ENCODE measurements at places on chromosomes 5 and 9.

- DNase-seq: no peak
Measured at GRCh38 chr5:40716000-40716399, 36.3 kb downstream of the PTGER4 start.

DNA sequence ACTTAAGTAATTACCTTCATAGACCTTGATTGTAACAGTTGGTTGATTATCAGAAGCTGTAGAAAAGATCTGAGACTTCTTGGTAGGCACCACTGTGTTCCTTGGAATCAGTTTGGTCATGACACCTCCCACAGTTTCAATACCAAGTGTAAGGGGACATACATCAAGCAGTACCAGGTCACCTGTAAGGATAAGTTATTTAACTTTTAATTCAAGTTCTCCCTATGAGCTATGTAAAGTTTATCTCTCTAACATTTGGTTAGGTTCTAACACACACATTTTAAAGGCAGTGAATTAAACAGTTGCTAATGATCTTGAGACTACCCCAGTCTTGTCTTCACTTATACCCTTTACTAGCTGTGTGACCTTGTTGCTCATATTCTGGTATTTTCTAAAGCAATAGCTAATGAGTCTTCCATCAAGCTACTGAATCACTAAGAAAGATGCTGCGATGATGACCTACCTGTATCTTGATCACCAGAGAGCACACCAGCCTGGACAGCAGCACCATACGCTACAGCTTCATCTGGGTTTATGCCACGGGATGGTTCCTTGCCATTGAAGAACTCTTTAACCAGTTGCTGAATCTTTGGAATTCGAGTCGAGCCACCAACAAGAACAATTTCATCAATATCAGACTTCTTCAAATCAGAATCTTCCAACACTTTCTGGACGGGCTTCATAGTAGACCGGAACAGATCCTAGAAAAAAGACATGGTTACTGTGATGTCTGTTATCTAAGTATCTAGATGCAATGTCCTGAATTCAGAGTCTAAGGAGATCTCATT is 2.8 kb downstream of the HSPA5 start:
- no peak for DNase-seq

- DNase-seq: no peak
Measured at GRCh38 chr9:96491079-96491879, 41.3 kb downstream of the HABP4 start.

DNA sequence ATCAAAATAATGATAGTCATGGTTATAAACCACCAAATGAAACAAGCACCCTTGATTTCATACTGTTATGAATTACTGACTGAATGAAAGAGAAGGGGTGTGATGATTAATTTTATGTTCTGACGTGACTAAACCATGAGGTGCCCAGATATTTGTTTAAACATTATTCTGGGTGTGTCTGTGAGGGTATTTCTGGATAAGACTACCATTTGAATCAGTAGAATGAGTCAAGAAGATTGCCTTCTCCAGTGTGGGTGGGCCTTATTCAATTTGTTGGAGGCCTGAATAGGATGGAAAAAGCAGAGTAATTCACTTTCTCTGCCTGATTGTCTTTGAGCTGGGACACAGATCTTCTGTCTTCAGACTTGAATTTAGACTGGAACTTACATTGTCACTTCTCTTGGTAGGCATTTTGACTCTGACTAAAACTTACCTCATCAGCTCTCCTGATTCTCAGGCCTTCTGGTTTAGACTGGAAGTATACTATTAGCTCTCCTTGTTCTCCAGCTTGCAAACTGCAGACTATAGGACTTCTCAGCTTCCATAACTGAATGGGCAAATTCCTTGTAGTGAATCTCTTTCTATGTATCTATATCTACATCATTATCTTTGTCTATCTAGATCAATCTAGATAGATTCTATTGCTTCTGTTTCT is 321.9 kb upstream of the TARS1 start:
- DNase-seq: no peak

DNA sequence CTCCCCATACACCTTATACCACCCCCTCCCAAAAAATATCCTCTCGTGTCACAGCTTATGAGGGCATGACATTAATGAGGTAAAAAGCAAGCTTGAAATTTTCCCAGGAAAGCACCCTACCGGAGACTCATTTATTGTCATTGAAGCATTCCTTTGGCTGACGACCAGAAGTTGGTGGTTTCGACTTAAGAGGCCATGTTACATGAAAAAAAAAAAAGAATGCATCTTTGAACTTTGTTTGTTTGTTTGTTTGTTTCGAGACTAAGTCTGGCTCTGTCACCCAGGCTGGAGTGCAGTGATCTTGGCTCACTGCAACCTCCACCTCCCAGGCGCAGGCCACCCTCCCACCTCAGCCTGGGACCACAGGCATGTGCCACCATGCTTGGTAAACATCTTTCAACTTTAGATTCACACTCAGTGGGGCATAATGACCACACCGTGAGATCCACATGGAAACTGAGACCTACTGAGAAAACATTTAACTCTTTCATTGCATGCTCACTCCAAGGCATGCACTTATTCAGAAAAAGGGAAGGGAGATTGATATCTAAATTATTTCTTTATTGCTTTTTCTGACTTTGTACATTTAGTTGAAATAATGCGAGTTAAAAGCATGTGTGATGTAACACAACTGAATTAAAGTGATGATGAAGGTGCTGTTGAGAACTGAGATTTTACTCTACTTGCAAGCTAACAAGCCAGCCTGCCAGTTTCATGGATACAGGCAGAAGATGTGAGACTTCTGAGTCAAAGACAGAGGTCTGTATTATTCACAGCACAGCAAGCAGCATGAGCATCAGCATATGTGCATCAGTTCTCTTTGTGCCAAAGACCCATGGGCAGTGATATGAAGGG is 5.1 kb upstream of the RAB14 start:
- DNase-seq: no peak

DNA sequence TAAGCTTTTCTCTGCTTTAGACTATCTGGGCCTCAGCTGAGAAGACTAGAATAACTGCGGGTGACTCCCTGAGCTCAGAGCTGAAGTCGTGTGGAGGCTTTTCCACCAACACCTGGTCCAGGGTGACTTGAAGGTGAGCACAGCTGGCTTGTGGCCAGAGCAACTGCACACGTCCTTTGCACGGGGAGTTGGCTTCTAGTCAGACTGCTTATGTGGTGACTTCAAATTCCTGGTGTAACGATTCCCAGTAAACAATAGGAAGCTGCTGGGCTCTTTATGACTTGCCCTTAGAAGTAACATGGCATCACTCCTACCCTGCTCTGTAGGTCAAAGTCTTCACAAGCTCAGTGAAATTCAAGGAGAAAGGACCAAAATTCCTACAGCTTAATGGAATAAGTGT is 800.6 kb upstream of the CDH6 start:
- peak; percentile 10 for DNase-seq

GRCh38 chr9:18396102-18396728 is 77.7 kb upstream of the ADAMTSL1 start:
- no peak for DNase-seq

DNA sequence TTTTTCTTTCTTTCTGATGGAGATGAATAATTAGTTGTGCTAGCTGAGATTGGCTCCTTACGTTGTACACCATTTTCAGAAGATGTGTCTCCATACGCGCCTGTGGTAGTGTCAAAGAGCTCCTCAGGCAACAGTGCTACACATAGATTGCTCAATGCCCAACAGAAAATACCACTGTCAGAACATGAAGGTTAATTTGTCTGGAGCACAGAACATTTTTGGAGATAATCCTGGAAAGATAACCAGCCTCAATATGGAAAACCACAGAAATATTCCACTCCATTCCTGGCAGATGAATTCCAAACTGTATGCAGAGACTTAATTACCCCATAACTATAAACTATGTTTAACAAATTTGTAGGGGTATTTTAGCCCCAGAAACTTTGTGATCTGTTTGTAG is 233.6 kb downstream of the MARCHF11 start:
- no peak for DNase-seq

GRCh38 chr9:27671636-27672035 is 98.4 kb upstream of the C9orf72 start:
- DNase-seq: no peak

DNA sequence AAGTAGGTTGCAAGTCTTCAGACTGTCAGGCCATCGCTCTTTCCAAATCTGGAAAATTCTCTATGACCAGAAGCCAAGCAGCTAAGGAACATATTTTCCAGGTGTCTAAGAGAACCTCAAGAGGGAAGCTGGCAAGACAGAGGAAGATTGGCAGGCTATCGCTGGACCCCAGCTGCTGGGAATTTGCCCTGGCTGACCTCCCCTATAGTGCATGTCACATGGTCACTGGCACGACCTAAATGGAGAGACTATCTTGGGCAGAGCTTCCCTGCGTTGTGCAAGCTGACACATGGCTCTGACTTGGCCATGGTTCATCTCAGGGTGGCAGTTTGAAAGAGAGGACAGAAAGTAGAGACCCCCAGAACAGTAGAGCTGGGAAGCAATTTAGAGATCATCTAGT is 104.9 kb upstream of the ZNF618 start:
- DNase-seq: peak; percentile 40

DNA sequence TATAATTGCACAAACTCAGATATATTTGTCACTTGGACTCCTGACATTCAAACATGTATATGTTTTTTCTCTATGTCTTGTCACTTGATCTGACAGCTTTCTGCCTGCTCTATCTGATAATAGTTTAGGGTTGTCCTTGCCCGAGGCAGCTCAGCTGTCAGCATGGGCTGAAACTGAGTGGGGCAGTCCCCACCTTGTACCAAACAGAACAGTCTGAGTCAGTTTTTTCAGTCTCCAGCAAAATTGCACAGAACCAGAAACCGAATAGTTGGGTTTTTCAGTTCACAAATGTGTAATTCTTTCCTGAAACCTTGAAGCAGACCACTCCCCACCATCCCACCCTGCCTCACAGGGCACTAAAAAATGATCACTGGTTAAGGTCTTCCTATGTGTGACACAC is 9.5 kb upstream of the HAND1 start:
- DNase-seq: no peak

DNA sequence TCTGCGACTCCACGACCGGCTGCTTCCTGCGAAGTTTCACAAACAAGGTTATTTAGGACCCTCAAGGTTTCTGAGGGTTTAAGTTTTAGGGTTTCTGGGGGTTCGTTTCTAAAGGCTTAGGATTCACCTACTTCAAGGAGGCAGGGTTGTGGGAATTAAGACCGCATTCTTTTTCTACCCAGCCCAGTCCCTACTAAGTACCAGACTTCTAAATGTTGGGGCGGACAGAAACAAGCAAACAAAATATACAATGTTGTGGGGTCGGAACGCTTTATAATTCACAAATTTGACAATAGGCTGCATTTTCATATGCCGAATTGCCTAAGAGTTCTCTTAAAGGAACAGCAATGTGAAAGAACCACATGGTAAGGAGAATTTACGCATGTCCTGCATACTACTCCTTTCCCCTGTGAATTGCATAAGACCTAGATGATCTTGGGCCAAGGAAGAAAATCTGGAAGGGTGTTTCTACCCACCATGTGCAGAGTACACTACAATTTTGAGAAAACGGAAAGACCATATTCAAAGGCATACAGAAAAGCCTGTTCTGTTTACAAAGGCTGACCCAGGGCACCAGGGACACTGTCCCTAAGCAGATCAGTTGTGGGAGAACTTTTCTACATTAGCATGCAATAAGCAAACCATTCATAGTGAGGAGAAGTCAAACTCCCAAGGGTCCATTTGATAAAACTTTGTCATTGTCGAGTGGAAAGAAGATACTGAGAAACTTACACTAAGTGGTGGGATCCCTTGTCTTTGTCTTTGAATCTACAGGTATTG is 457.3 kb downstream of the RAB3C start:
- no peak for DNase-seq

- no peak for DNase-seq
Measured at GRCh38 chr5:170537451-170538095, 33.8 kb downstream of the KCNIP1 start.

GRCh38 chr5:77957931-77958521 is 181.9 kb upstream of the TBCA start:
- DNase-seq: no peak

- no peak for DNase-seq
Measured at GRCh38 chr9:98701576-98701975, 7.2 kb downstream of the GABBR2 start.

DNA sequence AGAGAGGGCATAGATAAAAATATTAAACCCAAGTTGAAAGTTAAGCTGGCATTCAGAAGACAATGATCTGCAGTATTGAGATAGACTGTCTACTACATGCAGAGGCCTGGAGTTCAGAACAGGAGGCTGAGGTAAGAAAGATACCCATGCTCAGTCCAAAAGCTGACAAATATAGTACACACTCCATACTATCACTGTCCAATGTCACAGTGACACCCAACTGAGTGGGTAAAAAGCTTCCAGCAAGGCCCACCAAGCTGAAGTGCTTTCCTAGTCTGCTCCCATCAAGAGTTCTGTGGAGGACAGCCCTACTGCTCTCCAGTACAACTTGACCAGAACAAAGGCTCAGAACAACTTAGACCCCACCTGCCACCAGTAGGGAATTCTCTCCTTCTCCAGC is 124.9 kb downstream of the SLC12A2 start:
- DNase-seq: no peak

GRCh38 chr5:28927559-28928326 is 1889.4 kb upstream of the CDH9 start:
- DNase-seq: no peak

DNA sequence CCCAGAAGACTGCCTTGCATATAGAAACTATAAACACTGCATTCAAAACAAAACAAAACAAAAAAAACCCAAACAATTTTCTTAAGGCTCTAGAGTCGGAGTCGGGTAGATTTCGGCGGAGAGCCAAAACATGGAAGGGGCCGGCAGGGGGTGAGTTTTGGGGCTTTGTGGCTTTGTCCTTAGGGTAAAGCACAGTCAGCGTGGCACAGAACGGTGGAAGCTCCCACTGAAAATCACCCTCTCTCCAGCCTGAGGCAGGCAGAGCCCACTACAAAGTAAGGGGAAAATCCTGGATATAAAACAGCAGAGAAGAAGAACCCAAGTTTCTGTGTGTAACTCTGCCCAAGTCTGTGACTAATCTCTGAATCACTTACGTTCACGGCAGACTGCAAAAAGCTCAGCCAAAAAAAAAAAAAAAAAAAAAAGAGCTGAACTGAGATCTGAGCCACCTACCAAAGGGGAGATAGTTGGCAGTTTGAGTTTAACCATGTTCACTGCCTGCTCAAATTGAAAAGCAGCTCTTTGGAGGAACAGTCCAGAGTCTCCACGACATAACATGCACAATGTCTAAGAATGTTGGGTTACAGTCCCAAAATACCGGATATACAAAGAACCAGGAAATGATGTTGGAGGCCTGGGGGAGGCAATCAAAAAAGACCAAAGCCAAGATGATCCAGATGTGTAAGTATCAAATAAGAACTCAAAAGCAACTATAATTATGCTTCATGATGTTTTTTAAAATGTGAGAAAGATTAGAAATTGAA is 26.6 kb upstream of the OR2K2 start:
- peak; percentile 45 for DNase-seq

DNA sequence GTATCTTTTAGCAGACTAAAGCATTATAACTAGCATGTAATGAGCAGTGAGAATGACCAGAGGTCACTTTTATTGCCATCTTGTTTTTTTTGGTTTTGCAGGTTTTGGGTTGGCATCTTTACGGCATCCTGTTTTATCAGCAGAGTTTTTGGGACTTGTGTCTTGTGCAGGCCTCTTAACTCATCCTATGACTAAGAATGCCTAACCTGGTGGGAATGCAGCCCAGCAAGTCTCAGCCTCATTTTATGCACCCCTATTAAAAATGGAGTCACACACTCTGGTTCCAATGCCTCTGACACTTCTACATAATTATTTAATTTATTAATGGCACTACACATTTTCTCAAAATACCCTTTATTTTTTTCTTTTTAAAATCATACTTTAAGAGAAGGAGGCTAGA is 726.5 kb upstream of the RIOK2 start:
- no peak for DNase-seq

- DNase-seq: no peak
Measured at GRCh38 chr9:4923580-4924544, 61.2 kb upstream of the JAK2 start.

GRCh38 chr5:71587766-71588532 is 809 bp downstream of the MCCC2 start:
- DNase-seq: no peak

All from femur (tissue), 1 donor.